ENCODE measurements at places on chromosomes 16 and 17. TPM values are rescaled to one million over a fixed set of nuclear protein-coding genes. Genes with fewer than 3 reads are reported as not detected.

The NPIPB9 gene
- total RNA-seq: 4.6 TPM

GRCh38 chr17:16261049-16261448, 44.0 kb downstream of the PIGL start:
- no peak for DNase-seq

DNA sequence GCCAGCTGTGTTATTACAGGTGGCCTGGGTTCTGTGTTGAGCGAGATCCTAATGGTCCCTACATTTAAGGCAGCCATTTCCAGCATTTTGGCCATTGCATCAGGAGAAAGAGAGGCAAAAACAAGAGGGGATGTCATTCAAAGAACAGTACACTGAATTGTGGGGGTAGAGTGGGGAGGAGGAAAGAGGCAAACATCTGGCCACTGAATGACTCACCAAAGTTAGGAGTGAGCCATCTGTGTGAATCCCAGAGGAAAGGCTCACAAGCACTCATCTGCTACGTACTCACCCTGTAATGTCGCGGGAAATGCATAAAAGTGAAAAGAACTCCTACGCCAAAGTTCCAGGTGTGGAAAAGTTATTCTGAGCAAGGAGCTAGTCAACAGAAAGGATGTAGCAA, 16.7 kb downstream of the KRABD2 start:
- DNase-seq: no peak

DNA sequence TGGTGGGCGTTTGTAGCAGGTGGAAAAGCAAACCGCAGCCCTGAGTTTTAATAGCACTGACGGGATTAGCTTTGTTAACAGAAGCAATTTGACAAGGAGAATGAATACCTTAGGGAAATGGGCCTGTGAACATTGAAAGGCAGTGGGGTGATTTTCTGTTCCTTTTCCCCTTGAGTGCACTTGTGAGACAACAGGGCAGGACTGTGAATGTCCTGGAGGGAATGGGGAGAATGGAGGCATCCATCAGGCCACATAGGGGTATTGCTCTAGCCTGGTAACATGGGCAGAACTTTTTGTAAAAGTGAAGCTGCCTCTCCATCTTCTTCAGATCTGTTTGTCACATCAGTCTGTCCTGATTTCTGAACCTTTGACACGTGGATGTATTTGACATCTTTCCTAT, 26.2 kb downstream of the USP43 start:
- no peak for DNase-seq

All from lower leg skin (tissue), 4 donors.